ENCODE measurements at places on chromosomes 2 and 18. TPM values are rescaled to one million over a fixed set of nuclear protein-coding genes. Genes with fewer than 3 reads are reported as not detected.

SLC14A1 gene
- not detected for total RNA-seq

PRKAG3 gene
- total RNA-seq, result not detected

B3GNT7 gene
- total RNA-seq, result 2.8 TPM

SPC25 gene
- total RNA-seq, result 5.4 TPM

GPR45 gene
- total RNA-seq, result not detected

MC5R gene
- not detected for total RNA-seq

NLRC4 gene
- 1.6 TPM for total RNA-seq

DLX1 gene
- total RNA-seq, result 1.0 TPM

RNPEPL1 gene
- 28.4 TPM for total RNA-seq

XDH gene
- total RNA-seq, result not detected
